ENCODE measurements at places on chromosomes 7 and 10. TPM values are rescaled to one million over a fixed set of nuclear protein-coding genes. Genes with fewer than 3 reads are reported as not detected.

GRCh38 chr10:93873420-93874115 is 20.2 kb upstream of the SLC35G1 start:
- DNase-seq = peak; percentile 41

GRCh38 chr10:68790476-68790875 is 36.9 kb upstream of the STOX1 start:
- no peak for DNase-seq

- DNase-seq = no peak
These were observed 23.0 kb downstream of the VSIR start for GRCh38 chr10:71750124-71750841.

- no peak for DNase-seq
These were observed 10.6 kb downstream of the CAV1 start for GRCh38 chr7:116535416-116535815.

Gene CFAP46
- 0.75 TPM for polyA plus RNA-seq
